Renal cortical epithelial cell (primary cell): ENCODE measurements at places on chromosomes 16 and 17. TPM values are rescaled to one million over a fixed set of nuclear protein-coding genes. Genes with fewer than 3 reads are reported as not detected.

DNA sequence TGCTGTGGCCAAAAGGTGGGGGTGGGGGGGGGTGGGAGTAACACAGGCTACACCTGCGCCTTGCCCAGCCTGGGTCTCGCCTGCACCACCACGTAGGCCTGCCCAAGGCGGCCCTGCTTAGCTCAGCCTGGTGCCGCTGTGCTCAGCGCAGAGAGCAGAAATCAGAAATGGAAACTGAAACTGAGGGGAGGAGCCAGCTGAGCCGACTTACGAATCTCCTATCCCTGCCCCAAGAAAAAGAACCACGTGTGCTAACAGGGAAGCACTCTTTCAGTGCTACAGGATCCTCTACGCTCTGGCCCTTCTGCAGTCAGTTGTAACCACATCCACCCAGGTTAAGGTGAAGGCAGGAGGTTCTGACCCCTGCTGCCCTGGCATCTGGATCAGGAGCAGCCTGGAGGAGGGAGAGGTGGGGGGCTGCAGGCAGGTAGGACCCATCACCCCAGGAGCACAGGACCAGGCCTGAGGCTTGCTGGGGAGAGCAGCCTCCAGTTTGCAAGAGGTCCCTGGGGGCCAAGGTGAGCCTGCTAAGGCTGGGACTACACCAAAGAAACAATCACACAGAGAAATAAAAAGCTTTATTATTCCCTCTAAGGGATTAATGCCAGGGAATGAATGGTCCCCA, at the start of gene DHX58:
DHX58 (minus strand) TSS at position 163 of the 625 bp plus-strand sequence. CDS start 822 bp downstream, outside the sequence.
- DNase-seq, result peak; percentile 86

DNA sequence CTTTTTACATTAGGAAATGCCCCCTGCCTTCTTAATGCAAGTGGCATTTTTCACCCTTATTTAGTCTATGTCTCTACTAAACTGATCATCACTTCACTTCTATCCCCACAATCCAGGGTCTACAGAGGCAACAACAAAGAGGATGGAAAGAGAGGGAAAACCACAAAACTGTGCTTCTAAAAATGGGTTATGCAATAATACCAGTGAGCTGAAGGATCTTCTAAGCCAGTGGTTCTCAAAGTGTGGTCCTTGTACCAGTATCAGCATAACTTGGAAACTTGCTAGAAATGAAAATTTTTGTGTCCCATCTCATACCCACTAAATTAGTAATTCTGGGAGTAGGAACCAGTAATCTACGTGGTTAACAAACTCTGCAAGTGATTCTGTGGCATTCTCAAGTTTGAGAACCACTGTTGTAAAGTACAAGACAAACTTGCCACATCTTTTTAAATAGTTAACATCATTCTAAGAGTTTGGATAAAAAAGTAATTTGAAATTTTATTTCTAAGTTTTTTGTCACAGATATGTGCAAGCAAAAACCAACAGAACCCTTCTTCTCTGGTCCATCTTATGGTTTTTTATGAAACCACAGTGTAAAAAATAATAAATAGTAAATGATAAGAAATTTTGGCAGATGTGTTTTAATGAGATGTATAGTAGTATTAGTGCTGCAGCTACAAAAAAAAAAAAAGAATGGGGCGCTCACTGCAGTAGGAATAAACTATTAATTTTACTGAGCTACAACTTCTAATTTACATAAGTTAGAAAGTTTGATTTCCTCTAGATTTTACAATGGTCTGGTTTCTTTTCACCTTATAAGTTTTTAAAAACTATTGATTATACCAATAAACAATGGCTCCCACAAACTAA, 16.2 kb downstream of the CDC27 start:
- DNase-seq, result peak; percentile 15

GRCh38 chr17:30838202-30838807, 6.5 kb downstream of the ATAD5 start:
- DNase-seq, result no peak

- DNase-seq, result peak; percentile 25
Observed at GRCh38 chr17:78241277-78242023, 10.0 kb downstream of the TMEM235 start.

GRCh38 chr16:89119661-89120141, 26.0 kb downstream of the ACSF3 start:
- DNase-seq, result no peak

DNA sequence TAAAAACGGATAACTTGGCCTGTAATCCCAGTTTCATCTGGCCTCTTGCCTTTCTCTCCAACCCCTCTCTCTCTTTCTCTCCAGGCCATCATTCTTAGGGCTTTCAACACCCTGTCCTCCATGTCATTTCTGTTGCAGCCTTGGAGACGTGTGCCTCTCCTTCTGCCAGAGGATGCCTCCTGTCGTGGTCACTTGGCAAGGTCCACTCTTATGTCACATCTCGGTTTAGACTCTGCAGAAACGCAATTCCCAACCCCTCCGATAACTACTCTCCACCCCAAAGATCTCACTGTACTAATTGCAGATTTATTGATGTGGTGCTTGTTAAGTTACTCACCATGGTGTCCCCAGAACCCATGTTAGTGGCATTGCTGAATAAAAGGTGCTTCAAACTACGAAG, 787.3 kb upstream of the RBFOX1 start:
- DNase-seq, result no peak

The GRB7 gene
- total RNA-seq, result 10.8 and 25.7 TPM in 2 replicates

The HNF1B gene
- total RNA-seq, result 16.8 and 87.9 TPM in 2 replicates

The SP6 gene
- total RNA-seq, result 0.87 and 1.2 TPM in 2 replicates

The TIMM22 gene
- total RNA-seq, result 18.0 and 21.4 TPM in 2 replicates

The CACNB1 gene
- total RNA-seq, result 4.3 and 5.4 TPM in 2 replicates
